ENCODE measurements at places on chromosomes 5 and 9.

- DNase-seq, result no peak
Measured at GRCh38 chr5:98108497-98108896, 665.0 kb upstream of the RGMB start.

- no peak for DNase-seq
Measured at GRCh38 chr5:145068721-145069120, 766.4 kb downstream of the PRELID2 start.

GRCh38 chr9:114908805-114909448, 21.5 kb downstream of the TNFSF8 start:
- no peak for DNase-seq

DNA sequence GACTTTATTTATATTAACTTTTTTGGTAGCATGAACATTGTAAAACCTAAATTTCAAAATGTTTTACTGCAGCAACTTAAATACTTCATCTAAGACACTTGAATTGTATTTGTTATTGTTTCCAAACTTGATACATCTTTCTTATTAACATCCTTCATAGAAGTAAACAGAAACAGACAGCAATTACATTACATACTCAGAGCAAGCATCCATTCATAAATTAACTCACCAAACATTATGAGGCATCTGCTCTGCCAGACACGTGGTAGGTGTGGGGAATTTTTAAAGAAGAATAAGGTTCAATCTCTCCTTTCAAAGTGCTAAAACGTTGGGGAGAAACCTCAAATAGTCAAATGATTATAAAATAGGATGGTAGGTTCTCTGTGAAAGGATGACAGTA, 130.8 kb downstream of the MUSK start:
- DNase-seq, result no peak

- no peak for DNase-seq
Measured at GRCh38 chr9:110329639-110330230, 7.9 kb downstream of the TXNDC8 start.

DNA sequence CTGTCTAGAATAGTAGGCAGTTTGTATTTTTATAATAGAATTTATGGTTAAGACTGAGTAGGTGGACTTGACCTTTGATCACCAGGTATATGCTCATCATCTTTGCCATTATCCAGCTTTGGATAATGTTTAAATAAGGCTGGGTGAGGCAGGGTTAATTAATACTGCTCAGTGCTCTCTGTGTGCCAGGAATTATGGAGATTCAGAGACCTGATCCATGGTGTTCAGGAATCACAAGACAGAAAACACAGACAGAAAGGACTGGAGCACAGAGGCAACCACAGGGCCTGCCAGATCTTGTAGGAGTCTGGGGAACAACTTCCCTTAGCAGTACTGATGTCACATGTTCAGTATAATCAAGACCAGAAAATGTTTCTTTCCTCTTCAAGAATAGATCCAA, 186.3 kb upstream of the ADCY2 start:
- DNase-seq, result no peak

GRCh38 chr9:70830618-70831017, 290.8 kb downstream of the TRPM3 start:
- no peak for DNase-seq

DNA sequence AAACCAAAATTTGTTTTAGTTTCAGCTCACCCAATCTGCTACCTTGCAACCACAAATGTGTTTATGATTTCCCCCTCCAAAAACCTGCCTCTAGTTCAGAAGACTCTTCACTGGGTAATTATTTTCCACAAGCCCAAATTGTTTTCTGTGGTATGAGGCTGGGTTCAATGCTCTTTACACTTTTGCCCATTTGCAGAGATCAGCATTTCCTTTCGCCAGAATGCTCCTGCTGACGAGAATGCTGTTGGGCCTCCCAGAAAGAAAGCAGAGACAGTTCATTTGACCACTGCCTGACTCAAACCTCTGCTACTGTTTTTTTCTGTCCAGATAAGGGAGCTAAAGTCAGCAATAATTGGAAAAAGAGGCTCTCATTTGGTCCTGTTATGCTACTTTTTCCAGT, 427.3 kb downstream of the PDE4D start:
- no peak for DNase-seq

GRCh38 chr9:22244139-22245011, 202.2 kb upstream of the DMRTA1 start:
- DNase-seq, result no peak

DNA sequence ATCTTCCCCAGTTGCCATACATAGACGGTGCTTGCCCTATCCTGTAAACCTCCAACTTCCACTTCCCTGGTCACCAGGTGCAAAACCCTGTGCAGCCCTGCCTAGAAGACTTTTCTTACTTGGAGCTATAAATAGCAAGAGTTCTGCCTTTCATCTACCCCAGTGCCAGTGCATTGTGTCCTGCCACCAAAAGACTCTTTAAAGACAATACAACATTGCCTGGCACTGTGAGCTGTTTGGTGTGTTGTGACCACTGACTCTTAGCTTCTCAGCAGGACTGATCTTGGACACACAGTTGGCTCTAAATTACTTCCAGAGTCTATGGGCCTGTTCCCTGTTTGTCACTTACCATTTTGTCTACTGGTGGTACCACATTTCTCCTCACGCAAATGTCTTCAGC, 608.1 kb downstream of the CDH9 start:
- no peak for DNase-seq

DNA sequence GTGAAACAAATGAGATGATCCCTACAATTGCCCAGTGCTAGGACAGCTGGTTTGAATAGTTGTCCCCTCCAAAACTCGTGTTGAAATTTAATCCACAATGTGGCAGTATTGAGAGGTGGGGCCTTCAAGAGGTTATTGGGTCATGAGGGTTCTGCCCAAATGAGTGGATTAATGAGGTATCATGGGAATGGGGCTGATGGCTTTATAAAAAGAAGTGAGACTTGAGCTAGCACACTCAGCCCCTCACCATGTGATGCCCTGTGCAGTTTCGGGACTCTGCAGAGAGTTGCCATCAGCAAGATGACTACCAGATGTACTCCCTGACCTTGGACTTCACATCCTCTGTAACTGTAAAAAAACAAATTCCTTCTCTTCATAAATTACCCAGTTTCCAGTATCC, 33.1 kb downstream of the RANBP6 start:
- DNase-seq, result no peak

- no peak for DNase-seq
Measured at GRCh38 chr9:8857068-8857925, 1057.7 kb upstream of the DMAC1 start.

- no peak for DNase-seq
Measured at GRCh38 chr9:27665136-27665535, 91.9 kb upstream of the C9orf72 start.

DNA sequence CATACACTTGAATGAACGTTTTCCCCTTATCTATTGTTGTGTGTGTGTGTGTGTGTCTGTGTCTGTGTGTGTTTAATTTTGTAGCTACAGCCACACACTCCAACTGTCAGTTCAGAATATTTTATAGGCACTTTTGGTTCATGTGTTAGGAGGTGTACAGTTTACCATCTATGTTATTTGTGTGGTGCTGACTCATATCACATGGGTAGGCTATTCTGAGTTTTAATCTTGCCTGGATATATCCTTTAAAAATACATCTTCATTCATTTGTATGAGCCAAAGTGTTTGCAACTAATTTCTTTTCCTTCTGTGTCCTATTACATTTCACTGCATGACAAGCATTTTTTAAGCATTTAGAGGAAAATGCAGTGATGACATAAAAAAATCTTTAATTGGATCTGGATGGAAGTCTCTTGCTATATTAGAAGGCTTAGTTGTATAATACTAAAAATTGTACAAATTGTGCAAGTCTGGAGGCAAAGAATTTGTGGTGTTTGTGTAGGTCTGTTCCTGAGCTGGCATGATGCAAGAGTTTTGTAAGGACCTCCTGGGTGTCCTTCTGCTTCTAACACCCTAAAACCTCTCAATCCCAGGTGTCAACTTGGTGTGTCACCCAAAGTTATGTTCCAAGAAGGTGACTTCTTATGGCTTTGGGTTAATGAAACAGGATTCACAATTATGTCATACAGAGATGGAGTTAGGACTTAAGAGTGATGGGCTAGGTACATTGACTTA, 52.4 kb upstream of the HMHB1 start:
- no peak for DNase-seq

DNA sequence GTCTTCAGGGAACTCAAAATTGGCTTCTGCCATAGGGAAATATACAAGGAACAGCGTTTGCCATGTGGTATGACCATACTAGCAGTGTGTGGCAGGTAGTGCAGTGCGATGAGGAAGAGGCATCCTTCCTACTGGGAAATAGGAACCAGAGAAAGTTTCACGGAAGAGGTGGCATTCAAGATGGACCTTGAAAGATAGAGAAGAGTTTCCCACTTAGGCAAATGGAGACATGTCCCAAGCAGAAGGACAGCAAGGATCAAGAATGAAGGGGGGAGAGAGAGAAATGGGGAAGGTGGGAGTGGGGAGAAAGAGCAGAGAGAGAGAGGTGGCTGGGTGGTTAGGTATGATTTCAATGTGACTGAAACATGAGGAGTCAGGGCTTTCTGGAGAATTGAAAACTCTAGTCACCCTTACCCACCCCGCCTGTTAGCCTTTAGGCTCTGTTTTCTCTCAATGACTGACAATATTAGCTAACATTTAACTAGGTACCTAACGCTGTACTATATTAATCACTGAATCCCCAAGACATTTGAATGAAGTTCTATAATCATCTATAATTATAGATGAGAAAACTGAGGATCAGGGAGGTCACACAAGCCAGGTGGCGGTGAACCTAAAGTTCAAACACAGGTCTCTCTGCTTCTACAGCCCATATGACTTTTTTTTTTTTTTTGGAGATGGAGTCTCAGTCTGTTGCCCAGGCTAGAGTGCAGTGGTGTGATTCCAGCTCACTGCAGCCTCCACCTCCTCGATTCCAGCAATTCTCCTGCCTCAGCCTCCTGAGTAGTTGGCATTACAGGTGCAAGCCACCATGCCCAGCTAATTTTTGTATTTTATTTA, 171.3 kb downstream of the NR3C1 start:
- DNase-seq, result no peak

- DNase-seq, result no peak
Measured at GRCh38 chr9:3343671-3344070, 182.1 kb downstream of the RFX3 start.

GRCh38 chr9:123348317-123348992, 7.5 kb upstream of the CRB2 start:
- DNase-seq, result no peak

GRCh38 chr5:139470821-139471300, at the start of gene SMIM33:
SMIM33 (plus strand) TSS chr5:139471004; CDS start chr5:139471122, 118 bp downstream.
- DNase-seq, result no peak

DNA sequence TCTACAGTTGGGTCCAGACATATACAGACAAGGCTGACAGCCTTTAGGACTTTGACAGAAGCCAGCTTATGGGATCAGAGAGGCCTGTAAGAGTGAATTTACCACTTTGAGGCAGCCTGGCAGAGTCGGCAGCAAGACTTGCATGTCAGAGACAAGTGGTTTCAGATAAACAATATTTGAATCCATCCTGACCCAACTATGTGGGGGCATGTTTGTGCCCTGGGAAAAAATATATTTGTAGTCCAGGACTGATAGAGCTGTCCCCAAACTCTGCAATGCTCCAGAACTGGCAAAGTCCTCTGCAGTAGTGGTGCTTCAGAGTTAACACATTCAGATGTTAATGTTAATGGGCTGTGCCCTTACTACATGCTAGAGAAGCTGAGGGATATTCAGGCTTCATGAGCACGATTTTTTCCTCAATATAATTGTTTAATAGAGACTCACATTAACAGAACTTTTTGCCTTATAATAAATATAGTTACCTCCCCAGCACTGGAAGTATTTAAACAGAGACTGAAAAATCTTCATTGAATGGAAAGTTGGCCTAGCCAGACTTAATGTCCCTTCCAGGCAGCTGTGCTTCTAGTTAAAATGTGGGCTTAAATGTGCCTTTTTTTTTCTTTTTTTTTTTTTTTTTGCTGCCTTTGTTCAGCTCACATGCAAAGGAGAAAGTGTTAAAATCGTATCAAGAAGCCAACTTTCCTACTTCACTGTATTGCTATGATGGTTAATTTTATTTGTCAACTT, 42.9 kb downstream of the FEM1C start:
- DNase-seq, result no peak

DNA sequence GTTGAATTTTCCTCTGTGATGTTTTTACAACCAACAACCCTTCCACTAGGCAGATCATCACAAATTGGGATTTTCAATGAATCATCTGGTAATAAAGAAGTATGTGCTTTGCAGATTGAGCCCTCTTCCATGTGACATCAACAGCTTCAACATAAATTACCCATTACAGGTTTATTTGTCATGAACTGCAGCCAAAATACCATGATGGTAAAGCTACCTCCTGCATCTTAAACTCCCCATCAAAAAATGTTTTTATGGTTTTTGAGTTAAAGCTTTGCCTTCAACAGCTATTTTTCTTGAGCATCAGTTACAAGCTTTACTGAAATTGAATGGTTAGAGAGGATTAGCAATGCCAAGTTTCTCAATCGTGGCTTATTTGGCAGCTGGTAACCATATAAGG, 211.4 kb upstream of the TUSC1 start:
- DNase-seq, result no peak
